ENCODE measurements at places on chromosomes 4 and X. TPM values are rescaled to one million over a fixed set of nuclear protein-coding genes. Genes with fewer than 3 reads are reported as not detected.

RASL11B gene
- 0.34 TPM for total RNA-seq

LIMCH1 gene
- not detected for total RNA-seq

SSX5 gene
- not detected for total RNA-seq

HHIP gene
- not detected for total RNA-seq

HSFX4 gene
- not detected for total RNA-seq

CRMP1 gene
- total RNA-seq = not detected

ZAR1 gene
- total RNA-seq = not detected

PLXNB3 gene
- 7.7 TPM for total RNA-seq

NR3C2 gene
- total RNA-seq = 6.4 TPM

HMX1 gene
- total RNA-seq = not detected

ARHGEF6 gene
- total RNA-seq = 45.8 TPM

FGFBP2 gene
- 6.3 TPM for total RNA-seq

GNRHR gene
- total RNA-seq = not detected

KIF4A gene
- total RNA-seq = 19.5 TPM

CLGN gene
- 0.31 TPM for total RNA-seq

GLRA2 gene
- total RNA-seq = not detected

NHSL2 gene
- 0.58 TPM for total RNA-seq

GAGE13 gene
- total RNA-seq = not detected

OTC gene
- 0.23 TPM for total RNA-seq

CFAP97 gene
- total RNA-seq = 50.3 TPM

C4orf51 gene
- total RNA-seq = not detected

CITED1 gene
- total RNA-seq = not detected

AREG gene
- 0.67 TPM for total RNA-seq

SYP gene
- total RNA-seq = 10.2 TPM

Measured in activated CD8-positive, alpha-beta T cell treated with anti-CD3 and anti-CD28 coated beads for 36 hours (primary cell).